ENCODE measurements at places on chromosomes 7 and 10.

GRCh38 chr7:2598154-2598823, 33.5 kb upstream of the TTYH3 start:
- DNase-seq, result no peak

DNA sequence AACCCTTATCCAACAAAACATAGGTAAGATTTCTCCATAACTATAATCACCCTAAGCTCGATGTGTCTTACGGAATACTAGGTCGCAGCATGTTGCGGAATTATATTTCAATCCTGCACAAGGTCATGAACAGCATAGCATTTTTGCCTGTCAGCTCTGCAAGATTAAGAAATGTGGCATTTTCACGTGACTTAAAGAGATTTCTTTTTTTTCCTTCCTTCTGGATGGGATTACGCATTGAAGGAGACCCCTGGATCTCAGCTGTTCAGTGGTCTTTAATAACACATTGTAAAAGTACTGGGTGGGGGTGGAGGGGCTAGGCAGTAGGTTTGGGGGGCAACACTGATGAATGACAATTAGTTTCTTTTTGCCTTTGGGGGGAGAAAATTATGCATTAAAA, 106.7 kb downstream of the CUBN start:
- DNase-seq, result no peak

GRCh38 chr7:47721670-47722069, 139.8 kb upstream of the TNS3 start:
- DNase-seq, result no peak

DNA sequence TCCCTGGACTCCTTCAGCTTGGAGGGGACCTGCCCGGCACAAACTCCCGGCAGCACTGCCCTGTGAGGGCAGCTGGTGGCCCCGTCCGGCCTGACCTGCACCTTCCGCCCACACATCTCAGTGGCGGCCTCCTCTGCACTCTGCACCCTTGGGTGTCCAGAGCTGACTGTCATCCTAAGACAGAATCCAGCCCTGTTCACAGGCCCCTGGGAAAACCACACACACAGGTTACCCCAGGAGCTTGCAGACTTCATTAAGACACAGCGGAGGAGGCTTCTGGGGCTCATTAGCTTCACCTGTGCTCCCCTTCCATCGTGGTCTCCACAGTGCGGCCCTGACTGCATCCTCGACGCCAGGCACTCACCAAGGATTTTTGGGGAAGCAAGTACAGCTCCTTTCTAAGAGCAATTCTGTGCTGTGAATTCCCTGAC, 51.5 kb upstream of the SHH start:
- no peak for DNase-seq

DNA sequence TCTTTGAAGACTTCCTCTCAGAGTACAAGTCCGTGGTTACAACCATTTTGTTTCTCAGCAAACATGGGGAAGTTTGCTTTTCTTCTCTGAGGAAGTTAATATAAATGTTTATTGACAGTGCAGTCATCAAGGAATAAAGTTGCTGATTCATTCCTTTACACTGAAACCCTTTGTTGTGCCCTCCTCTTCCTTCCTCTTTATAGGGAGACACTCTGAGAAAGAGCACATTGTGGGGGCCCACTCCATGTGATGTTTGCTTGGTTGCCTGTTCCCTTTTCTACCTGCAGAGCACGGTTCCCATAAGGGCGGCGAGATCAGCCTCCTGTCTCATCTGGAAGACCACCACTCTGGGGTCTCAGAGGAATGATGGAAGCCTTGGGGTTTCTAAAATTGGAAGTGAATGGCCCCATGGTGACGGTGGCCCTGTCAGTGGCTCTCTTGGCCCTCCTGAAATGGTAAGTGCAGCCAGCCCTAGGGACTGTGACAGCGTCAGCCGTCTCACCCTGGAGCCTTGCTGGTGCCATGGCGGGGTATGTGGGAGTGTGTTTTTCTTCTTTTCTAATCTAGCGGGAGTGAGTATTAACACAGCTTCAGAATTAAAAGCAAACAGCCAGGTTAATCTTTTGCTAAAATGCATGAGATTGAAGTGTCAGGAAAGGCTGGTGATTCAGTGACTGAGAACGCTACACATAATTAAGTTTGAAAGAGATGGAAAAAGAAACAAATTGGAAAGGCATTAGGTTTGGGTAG, at the start of gene TBXAS1:
TBXAS1 (plus strand) TSS at position 240 of the 750 bp plus-strand sequence; CDS start at position 367, 127 bp downstream.
- DNase-seq, result peak; percentile 70

- no peak for DNase-seq
Measured at GRCh38 chr10:131948501-131948900, 33.2 kb downstream of the BNIP3 start.

DNA sequence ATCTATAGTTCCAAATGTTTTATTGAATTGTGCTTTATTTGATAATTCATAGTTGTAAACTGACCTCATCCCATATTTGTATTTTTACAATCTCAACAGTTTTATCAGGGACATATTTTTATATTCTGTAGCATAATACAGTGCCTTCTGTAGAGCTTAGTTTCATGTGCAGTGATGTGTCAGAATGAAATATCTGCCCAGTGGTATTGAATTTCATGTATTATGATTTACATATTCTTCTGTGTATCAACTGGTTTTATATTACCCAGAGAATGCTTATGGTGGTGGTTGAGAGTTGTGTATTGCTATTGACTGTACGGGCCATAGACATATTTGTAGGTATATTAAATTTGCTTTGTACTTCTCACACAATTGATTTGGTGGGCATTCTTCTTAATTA, 89.9 kb downstream of the KAT6B start:
- DNase-seq, result no peak

GRCh38 chr10:47360419-47361040, 12.4 kb downstream of the RBP3 start:
- DNase-seq, result no peak

- DNase-seq, result no peak
Measured at GRCh38 chr10:113443141-113443925, 109.5 kb upstream of the HABP2 start.

DNA sequence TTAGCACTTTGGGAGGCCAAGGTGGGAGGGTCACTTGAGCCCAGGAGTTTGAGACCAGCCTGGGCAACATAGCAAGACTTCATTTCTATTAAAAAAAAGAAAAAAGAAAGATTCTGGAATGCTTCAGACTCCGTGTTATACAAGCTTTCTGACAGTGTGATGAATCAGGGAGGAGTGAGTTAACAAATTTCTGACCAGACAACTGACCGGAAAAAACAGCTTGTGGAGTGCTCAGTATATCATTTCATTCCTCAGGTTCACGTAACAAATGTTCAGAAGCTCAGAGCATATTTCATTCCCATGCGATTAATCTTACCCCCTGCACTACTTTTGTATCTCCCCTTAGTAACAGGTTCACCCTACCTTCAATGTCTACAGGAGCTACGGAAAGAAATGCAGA, 28.6 kb upstream of the TNPO3 start:
- no peak for DNase-seq

- DNase-seq, result no peak
Measured at GRCh38 chr7:139105484-139105883, 4.0 kb downstream of the ZC3HAV1 start.

DNA sequence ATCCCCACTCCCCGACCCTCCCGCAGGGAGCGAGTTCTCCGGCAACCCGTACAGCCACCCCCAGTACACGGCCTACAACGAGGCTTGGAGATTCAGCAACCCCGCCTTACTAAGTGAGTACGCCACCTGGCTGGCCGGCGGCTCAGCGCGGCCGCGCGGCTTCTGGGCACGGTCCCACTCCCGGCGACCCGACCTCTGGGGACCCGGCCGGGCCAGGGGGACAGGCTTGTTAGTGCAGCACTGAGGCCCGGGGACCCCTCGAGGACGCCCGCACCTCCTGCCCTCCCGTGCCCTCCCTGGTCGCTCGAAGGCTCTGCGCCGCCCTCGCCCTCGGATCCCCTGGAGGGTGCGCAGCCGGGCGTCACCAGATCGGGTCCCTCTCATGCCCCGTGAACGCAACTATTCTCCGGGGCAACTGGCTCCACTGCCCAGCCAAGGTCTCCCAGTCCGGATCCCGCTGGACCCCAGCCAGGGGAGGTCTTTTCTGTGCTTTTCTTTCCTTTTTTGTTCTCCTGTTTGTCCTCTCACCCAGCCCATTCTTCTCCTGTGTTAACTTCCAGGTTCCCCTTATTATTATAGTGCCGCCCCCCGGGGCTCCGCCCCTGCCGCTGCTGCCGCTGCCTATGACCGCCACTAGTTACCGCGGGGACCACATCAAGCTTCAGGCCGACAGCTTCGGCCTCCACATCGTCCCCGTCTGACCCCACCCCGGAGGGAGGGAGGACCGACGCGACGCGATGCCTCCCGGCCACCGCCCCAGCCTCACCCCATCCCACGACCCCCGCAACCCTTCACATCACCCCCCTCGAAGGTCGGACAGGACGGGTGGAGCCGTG, 81.8 kb downstream of the PAX2 start:
- peak; percentile 79 for DNase-seq

DNA sequence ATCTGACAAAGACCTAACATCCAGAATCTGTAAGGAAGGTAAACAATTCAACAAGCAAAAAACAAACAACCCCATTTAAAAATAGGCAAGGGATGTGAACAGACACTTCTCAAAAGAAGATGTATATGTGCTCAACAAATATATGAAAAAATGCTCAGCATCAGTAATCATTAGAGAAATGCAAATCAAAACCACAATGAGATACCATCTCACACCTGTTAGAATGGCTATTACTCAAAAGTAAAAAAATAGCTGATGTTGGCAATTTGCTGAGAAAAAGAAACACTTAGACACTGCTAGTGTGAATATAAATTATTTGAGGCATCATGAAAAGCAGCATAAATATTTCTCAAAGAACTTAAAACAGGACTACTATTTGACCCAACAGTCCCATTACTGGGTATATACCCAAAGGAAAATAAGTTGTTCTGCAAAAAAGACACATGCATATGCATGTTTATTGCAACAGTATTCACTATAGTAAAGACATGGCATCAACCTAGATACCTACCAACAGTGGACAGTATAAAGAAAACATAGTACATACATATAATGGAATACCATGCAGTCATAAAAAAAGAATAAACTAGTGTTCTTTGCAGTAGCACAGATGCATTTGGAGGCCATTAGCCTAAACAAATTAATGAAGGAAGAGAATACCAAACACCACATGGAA, 980.1 kb downstream of the KCNMA1 start:
- no peak for DNase-seq

DNA sequence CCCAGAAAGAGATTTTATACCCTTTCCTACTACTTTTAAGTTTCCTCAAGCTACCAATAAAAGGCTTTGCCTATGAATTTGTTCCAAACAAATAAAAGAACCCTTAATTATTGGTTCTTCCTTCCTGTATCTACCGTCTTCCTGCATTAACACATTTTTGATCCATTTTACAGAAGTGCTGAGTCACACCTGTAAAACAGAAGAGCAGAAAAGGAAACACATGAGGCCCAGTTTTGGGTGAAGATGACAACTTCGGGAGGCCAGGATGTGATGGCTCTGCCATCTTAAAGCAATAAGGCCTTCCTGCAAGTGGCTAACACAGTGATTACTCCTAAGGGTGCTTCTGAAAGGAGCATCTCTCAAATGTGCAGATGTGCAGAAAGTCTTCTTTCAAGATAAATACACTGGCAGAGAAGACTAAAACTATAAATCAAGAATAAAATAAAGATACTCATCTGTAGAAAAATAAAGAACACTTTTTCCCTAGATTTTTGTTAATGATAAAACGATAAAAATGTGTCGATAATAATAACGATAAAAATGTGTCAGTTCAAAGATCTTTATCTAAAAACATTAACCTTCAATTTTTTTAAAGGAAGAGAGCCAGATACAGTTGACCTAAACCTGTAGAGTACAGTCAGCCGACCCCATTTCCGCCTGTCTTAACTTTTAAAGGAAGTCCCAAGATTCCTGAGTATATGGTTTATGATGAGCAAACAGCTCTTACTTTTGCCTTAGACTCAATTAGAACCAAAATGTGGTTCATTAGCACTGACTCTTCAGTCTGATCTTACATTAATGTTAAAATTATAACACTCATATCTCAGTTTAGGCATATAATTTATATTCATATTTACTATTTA, 108.6 kb downstream of the UBE2H start:
- DNase-seq, result no peak

DNA sequence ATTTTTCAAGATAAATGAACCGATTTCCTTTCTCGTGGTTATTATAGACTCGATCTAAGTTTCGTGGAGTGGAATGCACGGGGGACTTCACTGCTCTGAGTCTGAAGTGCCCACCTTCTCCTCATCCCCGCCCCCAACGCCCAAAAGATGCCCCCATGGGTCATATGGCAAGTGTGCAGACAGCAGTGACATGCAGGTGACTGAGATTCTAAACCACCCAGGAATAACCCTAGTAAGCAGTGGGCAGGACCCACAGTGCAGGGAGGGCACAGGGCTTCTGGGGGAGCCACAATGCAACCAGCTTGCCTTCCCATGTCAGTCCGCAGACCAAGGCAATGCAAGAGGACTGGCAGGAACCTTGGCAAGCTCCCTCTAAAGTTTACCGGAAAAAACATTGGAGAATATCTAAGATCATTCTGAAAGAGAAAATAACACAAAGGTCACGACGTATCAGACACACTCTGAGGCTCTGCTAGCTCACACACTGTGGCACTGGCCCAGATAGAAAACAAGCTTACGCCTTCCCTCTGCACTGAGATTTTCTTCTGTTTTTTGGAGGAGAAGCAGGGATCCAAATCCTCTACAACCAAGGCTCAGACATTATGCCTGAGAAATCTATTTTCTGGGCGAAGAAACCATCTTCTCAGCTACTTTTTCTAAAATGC, 239.6 kb downstream of the MAD1L1 start:
- no peak for DNase-seq

- DNase-seq, result no peak
Measured at GRCh38 chr7:14892961-14893360, 9.6 kb downstream of the DGKB start.

DNA sequence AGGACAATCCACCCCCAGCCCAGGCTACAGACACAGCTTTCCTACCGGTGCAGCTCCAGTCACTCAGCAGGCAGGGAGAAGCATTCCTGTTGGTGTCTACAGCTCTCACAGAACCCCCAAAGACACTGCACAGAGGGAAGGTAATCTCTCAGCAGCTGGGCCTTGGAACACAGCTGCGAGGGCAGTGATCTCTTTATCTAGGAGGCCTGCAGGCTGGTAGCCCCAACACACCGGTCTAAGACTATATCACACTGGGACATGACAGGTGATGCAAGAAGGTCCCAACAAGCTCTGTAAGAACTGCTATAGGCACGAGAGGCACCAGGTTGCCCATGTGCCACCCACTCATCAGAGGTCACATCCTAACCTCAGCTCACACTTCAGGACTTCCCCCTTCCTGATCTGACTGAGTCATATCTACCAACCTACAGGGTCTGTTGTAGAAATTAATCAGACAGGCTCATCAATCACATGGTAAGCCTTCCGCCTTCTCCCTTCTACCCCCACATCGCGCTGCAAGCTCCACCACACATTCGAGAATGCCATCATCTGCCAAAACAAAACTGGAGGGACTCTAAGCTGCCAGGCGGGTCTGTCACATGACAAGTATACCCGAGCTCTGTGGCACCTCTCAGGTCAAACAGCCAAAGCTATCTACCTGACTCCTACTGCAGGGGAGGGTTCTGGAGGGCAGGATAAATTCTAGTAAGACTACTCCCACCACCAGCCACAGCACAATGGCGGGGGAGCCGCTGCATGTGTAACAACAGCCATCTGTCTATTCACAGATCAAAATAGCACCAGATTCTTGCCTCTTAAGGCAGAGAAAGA, 26.1 kb downstream of the FAM53B start:
- DNase-seq, result peak; percentile 66

Data from right kidney (tissue), 9 donors.